ENCODE measurements at places on chromosomes 13 and 19.

GRCh38 chr19:55443045-55443823 lies at the start of gene SHISA7:
Gene SHISA7 (minus strand): TSS chr19:55443300. CDS start chr19:55442863, 437 bp downstream.
- no peak for DNase-seq

- DNase-seq: no peak
Measured at GRCh38 chr19:45852983-45853382, 10.0 kb downstream of the SYMPK start.

- DNase-seq: no peak
Measured at GRCh38 chr19:2589441-2589840, 113.1 kb downstream of the GNG7 start.

DNA sequence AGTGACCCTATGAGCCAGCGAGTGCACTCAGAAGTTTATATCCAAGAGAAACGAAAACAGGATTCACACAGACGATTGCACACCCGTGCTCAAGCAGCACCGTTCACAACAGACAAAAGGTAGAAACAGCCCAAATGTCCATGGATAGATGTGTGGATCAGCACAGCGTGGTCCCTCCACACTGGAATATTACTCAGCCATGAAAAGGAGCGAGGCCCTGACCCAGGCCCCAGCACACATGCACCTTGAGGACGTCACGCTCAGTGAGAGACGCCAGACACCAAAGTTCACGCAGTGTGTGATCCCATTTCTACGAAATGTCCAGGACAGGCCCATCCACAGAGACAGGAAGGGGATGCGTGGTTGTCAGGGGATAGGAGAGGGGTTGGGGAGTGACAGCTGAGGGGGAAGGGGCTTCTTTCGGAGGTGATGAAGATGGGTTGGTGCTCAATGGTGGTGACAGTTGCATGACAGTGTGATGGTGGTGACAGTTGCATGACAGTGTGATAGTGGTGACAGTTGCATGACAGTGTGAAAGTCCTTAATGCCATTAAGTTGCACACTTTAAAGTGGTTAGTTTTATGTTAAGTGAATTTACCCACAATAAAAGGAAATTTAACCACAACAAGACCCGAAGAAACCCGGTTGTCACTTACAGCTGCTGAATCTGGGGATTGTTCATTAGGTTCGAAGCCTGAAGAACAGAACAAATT lies 18.9 kb upstream of the SLC39A3 start:
- DNase-seq: no peak

DNA sequence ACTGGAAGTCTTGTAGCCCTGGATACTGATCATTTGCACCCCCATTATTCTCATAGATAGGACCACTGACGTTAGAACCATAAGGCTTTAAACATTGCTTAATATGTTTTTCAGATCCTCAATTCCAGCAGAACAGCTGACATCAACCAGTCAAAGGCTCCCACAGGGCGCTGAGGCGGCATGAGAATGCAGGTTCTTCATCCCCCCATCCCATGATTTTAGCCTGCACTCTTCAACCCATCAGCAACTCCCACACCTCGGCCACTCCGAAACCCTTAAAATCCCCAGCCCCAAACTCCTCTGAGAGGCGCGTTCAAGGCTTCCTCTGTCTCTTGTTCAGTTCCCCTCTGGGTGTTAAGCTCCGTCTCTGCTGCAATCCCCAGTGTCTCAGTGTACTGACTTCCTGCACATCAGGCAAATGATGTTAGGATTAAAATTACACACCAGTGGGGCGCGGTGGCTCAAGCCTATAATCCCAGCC lies 24.3 kb upstream of the LAMP1 start:
- DNase-seq: no peak

GRCh38 chr19:8231073-8231604 lies 22.0 kb downstream of the CERS4 start:
- DNase-seq: no peak

Measured in effector memory CD4-positive, alpha-beta T cell (primary cell).